ENCODE measurements at places on chromosomes 1 and 21.
A peak's percentile ranks its signal among the peaks of the same experiment; 100 is the strongest.

GRCh38 chr1:80540596-80540995 is 1260.1 kb upstream of the ADGRL2 start:
- no peak for DNase-seq

GRCh38 chr1:32954168-32954567 is 10.4 kb downstream of the RNF19B start:
- no peak for DNase-seq

DNA sequence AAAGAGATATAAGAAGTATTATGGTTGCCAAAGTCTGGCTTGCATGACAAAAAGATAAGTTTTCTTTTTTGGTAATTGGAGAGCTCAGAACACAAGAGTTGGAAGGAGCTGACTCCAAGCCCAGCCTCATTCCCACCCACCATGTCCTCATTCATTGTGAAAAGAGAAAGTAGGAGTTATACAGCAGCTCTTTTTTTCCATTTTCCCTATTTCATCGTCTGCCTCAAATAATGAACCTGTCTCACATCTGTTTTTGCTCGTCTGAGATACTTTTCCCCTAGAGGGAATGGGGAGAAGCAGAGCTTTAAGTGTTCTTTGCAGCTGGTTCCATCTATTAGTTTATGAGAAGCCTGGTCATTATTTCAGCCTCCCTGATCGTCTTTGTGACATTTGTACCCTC is 34.7 kb downstream of the AGT start:
- DNase-seq = no peak

- no peak for DNase-seq
These were observed 1.1 kb downstream of the KRTAP10-12 start for GRCh38 chr21:44697811-44698734.

DNA sequence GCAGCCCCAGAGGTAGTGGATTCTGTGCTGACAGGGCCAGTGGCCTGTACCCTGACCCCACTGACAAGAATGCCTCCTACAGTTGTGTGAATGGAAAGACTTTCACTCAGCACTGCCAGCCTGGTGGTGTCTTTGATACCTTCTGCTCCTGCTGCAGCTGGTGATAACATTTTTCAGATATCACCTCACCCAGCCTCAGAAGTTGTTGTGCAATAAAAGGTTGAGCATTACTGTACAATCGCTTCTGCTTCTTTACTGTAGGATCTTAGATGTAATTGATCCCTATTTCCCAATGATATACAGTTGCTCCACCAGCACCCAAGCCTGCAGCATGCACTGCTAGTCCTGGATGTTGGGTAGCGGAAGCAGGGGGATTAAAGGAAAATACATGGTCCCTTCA is 4.8 kb upstream of the CHIA start:
- DNase-seq = no peak

- DNase-seq = peak; percentile 26
These were observed 406 bp downstream of the HTR1D start for GRCh38 chr1:23216771-23217420.

DNA sequence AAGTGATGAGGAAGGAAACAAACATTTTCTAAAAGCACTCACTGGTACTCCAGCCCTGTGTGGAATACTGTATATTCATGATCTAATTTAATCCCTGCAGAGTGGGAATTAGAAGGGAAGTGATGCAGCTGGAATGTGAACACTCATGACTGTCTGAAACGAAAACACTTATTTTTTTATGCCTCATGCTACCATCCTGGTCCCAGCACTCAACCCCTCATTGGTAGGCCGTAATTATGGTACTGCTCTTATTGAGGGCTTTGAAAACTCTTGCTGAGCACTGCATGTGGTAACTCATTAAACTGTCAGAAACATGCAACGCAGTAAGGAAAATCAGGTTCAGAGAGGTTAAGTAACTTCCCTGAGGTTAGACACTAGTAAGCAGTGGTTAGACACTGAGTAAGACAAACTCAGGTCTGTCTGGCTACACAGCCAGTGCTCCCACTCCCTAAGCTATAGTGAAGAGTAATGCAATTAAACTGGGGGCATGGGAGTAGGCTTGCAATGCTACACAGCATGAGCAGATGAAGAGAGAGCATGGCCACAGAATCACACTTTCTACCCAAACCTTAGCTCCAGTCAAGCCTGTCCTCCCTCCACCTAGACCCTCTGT is 17.3 kb upstream of the TNFSF4 start:
- DNase-seq = no peak

GRCh38 chr1:158095737-158096335 is 84.9 kb upstream of the CD1D start:
- DNase-seq = peak; percentile 70

- DNase-seq = no peak
These were observed 13.8 kb upstream of the SPRR5 start for GRCh38 chr1:152933196-152933595.

Data from suppressor macrophage (primary cell).